ENCODE measurements at places on chromosomes 13 and 19. TPM values are rescaled to one million over a fixed set of nuclear protein-coding genes. Genes with fewer than 3 reads are reported as not detected.

Gene KLK14
- not detected for total RNA-seq

Gene C19orf18
- total RNA-seq, result 0.25 TPM

Gene KDELR1
- 46.0 TPM for total RNA-seq

Gene ADM5
- total RNA-seq, result 0.40 TPM

Gene FXYD1
- 3.4 TPM for total RNA-seq

Gene CYP2A6
- not detected for total RNA-seq

Gene CXCL17
- not detected for total RNA-seq

Gene SBSN
- 0.66 TPM for total RNA-seq

Gene PLK5
- not detected for total RNA-seq

Gene PBX4
- not detected for total RNA-seq
